Hematopoietic multipotent progenitor cell treated with erythropoietin and hydrocortisone succinate and interleukin-3 and kit ligand, for 15 days (in vitro differentiated cells): ENCODE measurements at places on chromosomes 12 and 14.

GRCh38 chr14:42499137-42499536, 892.5 kb downstream of the LRFN5 start:
- no peak for DNase-seq

DNA sequence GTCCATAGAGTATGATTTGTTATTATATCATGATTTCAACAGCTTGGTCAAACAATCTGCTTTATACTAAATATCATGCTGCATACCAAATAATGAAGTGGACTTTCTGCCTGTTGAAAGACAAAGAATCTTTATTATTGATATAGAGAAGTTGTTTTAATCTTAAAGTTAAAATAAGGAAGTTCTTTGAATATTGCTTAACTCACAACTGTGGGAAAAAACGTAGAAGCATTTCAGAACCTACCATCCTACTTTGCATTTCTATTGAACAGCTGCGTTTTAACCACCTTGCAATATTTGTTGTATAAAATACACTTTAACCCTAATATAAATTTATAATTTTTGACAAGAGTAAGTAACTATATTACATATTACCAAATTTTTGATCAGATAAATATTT, 22.9 kb upstream of the ARL1 start:
- no peak for DNase-seq

DNA sequence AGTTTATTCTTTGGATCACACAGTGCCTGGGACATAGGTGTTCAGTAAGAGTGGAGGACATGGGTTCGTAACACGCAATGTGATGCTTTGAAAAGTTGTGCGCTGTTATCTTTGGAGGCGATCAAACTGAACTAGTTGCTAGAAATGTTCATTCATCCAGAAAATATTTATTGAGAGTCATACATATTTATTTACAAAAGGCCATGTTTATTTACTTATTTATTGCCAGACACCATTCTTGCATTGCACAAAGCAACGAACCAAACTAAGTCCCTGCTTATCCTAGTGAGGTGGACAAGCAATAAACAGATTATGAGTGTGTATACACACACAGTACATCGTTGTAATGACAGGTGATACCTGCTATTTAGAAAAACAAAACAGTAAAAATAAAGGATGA, 12.6 kb downstream of the BHLHE41 start:
- no peak for DNase-seq

GRCh38 chr12:6582196-6582595, 14.1 kb upstream of the NOP2 start:
- DNase-seq, result no peak

DNA sequence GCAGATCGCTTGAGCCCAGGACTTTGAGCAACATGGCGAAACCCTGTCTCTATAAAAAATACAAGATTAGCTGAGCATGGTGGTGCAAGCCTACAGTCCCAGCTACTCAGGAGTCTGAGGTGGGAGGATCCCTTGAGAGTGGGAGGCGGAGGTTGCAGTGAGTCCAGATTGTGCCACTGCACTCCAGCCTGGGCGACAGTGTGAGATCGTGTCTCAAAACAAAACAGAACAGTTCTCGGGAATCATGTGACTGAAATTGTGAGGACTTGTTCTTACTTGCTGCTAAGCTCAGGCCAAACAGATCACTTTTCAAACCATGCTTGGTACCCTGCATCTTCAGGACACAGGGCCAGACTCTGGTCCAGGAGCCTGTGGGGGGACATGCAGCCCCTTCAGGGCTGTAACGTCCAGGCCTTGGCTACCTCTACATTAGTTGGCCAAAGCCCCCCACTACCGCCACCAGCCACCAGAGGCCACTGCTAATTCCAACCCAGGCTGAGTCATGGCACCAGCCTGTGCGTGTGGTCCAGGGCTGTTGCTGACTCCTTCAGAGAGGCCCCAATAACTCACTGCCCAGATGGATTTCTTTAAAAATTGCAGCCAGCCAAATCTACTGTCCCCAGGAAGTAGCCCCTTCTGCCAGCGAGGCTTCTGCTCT, 33.4 kb upstream of the SYNDIG1L start:
- peak; percentile 37 for DNase-seq

GRCh38 chr14:36690311-36691040, 28.8 kb downstream of the PAX9 start:
- no peak for DNase-seq

DNA sequence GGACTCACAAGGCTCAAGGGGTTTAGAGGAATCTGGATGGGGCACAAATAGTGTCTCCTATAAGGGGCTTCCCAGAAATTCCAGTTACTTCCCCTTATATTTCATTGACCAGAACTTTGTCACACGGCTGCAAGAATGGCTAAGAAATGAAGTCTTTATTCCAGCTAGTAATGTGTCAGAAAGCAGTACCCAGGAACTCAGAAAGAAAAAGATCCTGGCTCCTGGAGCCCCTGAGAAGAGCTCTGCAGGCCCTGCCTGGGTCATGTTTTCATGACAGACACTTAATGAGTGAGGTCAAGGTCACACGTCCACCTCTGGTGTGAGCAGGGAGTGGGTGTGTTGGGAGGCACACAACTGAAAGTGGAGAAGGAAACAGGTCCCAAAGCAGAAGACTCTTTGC, 17.8 kb downstream of the KCNK13 start:
- DNase-seq, result no peak

GRCh38 chr12:29238822-29239291, 89.8 kb downstream of the FAR2 start:
- DNase-seq, result no peak

DNA sequence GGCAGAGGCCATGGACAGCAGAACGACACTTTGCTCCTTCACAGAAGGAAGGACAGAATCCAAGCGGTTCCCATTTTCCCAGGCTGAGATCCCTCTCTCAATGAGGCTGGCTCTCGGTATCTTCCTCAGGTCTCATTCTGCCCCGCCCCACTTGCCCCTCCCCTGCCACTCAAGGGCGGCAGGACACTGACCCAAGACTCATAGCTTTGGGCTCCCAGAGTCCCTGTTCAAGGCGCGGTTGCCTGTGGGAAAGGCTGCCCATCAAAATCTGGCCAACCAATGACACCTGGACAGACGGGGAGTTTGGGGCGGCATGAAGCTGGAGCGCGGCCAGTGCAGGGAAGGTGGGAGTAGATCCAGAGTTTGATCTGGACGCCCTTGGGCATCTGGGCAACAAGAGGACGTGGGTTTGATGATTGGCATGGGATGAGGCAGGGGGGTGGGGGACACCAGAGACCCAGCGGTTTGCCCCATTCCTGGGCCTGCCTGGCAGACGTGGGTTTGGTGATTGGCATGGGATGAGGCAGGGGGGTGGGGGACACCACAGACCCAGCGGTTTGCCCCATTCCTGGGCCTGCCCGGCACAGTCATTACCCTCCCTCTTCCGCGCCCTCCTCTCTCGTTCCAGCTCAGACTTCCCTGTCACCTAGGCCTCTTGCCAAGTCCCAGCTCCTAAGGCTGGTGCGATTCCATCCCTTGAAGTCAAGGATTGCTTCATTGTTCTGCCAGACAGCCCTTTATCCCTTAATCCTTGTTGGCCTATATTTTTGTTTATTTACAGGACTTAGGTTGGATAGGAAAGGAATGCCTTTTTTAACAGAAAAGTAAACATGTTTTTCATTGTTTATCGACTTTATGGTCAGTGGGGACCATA, 92.1 kb downstream of the NINJ2 start:
- DNase-seq, result no peak

DNA sequence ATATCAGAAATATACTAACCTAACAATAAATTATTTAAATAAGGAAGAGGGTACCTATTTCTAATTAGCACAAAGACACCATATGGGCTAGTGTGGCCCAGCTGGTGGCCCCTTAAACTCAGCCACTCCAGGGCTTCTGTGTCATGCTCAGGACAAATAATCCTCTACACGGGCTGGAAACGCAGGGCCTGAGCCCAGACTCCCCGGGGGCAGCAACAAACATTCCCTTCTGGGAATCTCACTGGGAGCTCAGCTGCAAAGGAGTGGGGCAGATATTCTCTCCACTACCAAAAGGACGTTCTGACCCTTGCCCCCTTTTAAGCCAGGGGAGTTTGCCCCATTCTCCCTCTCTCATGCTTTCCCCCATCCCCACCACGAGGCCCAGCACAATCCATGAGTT, 43.7 kb upstream of the ELK3 start:
- DNase-seq, result no peak

DNA sequence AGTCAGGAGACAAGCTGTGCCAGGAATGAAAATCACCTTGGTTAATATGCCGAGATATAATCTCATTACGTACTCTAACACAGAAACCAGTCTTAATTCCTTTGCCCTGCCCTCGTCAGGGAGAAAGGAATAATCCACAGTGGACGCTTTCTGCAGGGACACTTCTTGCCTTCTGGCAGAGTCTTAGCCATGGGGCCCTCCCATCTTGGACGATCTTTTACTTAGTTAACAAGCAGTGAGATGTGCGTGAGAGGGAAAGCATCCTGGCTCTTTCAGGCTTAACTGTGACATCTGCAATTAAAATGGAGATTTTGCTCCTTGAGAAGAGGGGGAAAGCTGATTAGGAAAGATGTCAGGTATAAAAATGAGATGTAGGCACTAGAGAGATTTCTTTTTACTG, 246.4 kb downstream of the TMEM132C start:
- DNase-seq, result no peak

GRCh38 chr14:100909439-100909838, 5.9 kb upstream of the RTL1 start:
- no peak for DNase-seq

GRCh38 chr12:93853698-93854478, 176.7 kb downstream of the CRADD start:
- no peak for DNase-seq

DNA sequence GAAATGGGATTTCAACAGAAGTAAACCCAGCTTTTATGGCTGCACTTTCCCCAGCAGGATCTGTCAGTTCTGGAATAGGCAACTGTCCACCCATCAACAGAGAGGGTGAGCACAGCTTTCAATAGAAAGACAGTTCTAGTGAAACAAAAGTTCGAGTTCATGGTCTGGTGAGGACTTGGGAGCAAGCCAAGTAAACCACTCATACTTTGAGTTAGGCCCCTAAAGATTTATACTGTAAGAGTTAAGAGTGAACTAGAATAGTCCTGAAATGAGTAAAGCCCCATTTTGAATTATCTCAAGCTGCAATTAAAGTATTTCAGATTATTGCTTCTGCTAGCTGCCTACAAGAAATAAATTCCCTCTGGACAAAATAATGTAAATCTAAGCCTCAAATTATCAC, 82.6 kb downstream of the METTL25 start:
- DNase-seq, result no peak

DNA sequence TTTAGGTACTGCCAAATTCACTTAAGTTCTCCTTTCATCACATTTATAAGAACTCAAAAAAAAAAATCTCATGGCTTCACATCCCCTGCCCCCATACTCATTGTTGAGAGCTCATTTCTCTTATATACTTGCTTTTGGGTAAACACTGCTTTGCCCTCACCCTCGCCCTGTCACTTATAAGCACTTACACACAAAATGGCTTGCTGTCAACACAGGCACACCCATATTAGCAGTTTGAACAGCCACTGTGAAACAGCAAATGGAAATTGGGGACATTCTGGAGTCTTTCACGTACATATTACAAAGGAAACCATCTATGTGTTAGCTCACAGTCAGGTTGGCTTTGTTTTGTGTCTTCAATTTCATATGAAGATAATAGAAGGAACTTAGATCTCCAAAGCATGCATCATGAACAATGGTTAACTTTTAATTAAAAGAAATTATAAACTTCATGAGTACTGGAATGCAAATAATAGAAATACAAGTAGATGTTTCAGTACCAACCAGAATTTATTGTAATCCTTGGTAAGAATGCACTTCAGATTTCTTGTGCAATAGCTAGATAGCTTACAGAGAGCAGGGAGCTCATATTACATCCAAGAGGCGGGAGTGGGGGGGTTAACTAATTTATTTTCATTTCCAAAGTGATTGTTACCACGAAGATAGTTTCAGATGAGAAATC, 272.2 kb downstream of the ALG10B start:
- no peak for DNase-seq

GRCh38 chr12:53325511-53326061, 4.2 kb upstream of the AAAS start:
- DNase-seq, result no peak

DNA sequence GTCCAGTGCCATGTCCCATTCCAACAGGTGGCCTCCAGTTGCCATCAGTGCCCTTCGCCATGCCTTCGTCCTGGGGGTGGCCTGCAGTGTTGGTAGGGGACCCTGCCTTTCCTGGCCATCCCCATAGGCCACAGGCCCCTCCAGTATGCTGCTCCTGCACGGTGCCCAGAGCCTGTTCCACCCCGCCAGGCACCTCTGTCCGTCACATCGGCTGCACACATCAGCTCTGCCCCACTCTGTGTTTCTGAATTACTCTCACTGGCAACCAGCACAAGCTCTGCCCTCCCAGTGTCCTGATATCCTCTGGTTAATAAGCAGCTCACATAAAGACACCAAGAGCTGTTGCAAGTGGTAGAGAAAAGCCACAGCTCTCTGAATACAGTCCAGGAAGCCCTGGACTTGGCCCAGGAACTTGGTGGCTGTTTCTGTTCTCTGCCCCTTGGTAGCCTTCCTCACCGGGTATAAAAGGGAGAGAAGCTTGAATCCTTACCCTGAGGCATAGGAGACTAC, 31.3 kb upstream of the ATP2A2 start:
- DNase-seq, result no peak
